SJSA1 (cell line): ENCODE measurements at places on chromosomes 1 and 21. TPM values are rescaled to one million over a fixed set of nuclear protein-coding genes. Genes with fewer than 3 reads are reported as not detected.
A peak's percentile ranks its signal among the peaks of the same experiment; 100 is the strongest.

The CROCC gene
- total RNA-seq = 11.2 and 21.7 TPM in 2 replicates

DNA sequence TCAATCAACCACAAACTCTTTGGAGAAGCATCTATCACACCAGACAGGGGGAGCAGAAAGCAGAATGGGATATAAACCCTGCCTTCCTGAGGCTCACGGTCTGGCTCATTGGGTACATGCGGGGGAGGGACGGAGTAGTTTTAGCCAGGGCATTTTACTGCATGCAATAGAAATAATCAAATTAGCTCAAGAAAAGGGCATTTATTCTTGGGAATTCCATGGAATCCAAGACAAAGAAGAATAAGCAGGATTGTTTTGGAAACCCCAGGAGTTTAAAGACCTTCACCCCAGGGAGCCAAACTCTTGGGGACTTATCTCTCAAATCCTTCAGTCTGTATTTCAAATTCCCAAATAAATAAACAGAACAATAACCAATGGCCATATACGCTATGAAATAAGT is 5.2 kb upstream of the KAZN start:
- no peak for DNase-seq
- H3K36me3 ChIP-seq = no peaks in the 10 kb centered on the region
- H3K4me3 ChIP-seq = no peak overlapping the region
- peaks cover 31% of the 10 kb centered on the region for H3K27me3 ChIP-seq

- no peak for DNase-seq
- no peaks in the 10 kb centered on the region for H3K36me3 ChIP-seq
- no peaks in the 10 kb centered on the region for H3K4me1 ChIP-seq
- no peaks in the 10 kb centered on the region for H3K27me3 ChIP-seq
- H3K27ac ChIP-seq = no peak overlapping the region
These were observed 22.8 kb downstream of the LCE3E start for GRCh38 chr1:152543820-152544219.

DNA sequence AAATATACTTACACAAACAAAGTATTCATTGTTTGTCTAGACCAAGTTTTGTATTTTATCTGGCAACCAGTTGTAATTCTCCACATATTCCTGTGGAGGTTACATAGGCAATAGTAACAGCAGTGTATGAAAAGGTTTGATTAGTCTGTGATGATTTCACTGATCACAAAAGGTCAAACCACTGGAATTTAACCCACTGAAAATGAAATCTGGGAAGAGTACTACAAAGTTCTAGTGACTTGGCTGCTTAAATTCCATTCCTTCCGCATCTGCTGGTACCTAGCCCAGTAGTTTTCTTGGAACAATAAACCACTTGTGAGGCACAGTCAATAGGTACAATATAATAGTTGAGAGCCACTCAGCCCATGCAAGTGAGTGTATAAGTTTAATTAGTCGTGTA is 205.4 kb downstream of the NFIA start:
- no peak overlapping the region for H3K4me3 ChIP-seq
- no peaks in the 10 kb centered on the region for H3K36me3 ChIP-seq
- no peak for DNase-seq
- H3K4me1 ChIP-seq = no peaks in the 10 kb centered on the region
- no peak overlapping the region for H3K27ac ChIP-seq

DNA sequence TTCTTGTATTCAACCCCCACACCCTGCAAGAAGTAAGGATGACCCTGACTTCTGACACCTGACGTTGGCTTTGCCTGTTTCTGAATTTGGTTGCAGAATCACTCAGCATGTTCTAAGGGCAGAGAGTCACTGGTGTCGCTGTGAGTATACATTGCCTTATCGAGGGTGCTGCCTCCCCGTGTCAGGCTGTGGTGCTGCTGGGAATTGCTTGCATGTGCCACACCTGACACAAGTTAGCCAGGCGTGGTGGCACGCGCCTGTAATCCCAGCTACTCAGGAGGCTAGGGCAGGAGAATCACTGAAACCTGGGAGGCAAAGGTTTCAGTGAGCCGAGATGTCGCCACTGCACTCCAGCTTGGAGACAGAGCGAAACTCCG is 45.9 kb downstream of the WDR4 start:
- H3K4me1 ChIP-seq = no peaks in the 10 kb centered on the region
- H3K27ac ChIP-seq = no peak overlapping the region
- 0 out of 2 replicates have a peak, but pooled peaks cover 3% of the 10 kb centered on the region for H3K36me3 ChIP-seq
- no peak overlapping the region for H3K4me3 ChIP-seq

The AADACL4 gene
- total RNA-seq = not detected in 2 replicates

- H3K4me3 ChIP-seq = no peak overlapping the region
- H3K27me3 ChIP-seq = no peaks in the 10 kb centered on the region
- no peaks in the 10 kb centered on the region for H3K4me1 ChIP-seq
- no peak overlapping the region for H3K27ac ChIP-seq
These were observed 262.9 kb upstream of the PROX1 start for GRCh38 chr1:213724640-213725536.

The AIM2 gene
- not detected in 2 replicates for total RNA-seq

The PTCH2 gene
- 1.0 and 1.5 TPM in 2 replicates for total RNA-seq

DNA sequence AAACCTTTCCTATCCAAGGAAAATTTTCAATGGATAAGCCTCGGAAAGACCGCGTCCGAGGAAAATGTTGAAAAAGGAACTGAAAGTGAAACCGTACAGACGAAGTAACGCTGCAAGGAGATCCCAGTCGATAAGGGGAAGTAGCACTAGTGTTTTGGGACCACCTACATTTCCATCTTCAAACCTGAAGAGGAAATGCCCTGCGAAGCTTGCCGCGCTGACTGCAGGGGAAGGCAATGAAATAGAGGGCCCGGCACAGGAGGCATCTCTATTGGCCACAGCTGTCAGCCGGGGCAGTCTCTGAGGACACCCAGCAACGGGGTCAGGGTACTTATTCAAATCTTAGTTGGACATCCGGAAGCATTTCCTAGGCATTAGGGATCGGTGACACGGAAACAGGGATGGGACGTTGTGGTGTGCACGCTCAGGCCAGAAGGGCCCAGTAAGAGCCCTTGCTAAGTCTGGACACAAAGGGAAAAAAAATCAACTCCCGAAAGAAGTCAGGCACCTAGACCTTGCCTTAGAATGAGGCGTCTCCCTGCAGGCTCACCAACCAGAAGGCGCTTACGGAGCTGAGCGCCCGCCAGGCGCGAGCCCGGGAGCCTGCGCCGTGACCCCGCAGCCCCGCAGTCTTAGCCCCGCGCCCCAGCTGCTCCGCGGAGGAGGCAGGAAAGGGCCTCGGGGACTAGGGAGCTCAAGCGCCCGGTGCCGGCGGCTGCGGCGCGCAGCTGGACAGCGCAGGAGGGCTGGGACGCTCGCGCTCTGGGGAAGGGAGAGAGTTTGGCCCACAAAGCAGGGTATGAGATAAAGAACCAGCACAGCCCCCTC is 655 bp downstream of the USF1 start:
- peak overlapping the region; percentile 63 for H3K4me3 ChIP-seq
- DNase-seq = peak; percentile 72
- no peaks in the 10 kb centered on the region for H3K27me3 ChIP-seq
- peaks cover 40% of the 10 kb centered on the region for H3K36me3 ChIP-seq

DNA sequence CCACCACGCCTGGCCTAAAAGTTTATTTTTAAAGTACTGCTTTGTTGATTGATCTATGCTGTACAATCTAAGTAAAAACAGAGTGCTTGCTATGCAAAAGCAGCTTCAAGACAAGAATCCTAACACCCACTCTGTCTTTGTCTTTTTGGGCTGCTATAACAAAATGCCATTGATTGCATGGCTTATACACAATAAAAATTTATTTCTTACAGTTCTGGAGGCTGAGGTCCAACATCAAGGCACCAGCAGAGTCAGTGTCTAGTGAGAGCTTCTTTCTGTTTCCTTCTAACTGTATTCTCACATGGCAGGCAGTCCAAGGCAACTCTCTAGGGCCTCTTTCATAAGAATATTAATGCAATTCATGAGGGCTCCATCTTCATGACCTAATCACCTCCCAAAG is 63.6 kb upstream of the GJA5 start:
- no peak overlapping the region for H3K4me3 ChIP-seq
- H3K4me1 ChIP-seq = no peaks in the 10 kb centered on the region
- no peak overlapping the region for H3K27ac ChIP-seq
- 0 out of 2 replicates have a peak, but pooled peaks cover 4% of the 10 kb centered on the region for H3K27me3 ChIP-seq
- H3K36me3 ChIP-seq = no peaks in the 10 kb centered on the region

The NECTIN4 gene
- 0.21 TPM in 1 of 2 replicates, not detected in the other for total RNA-seq

- H3K36me3 ChIP-seq = no peaks in the 10 kb centered on the region
- H3K4me1 ChIP-seq = peaks cover 18% of the 10 kb centered on the region
- DNase-seq = no peak
- no peak overlapping the region for H3K4me3 ChIP-seq
- H3K27ac ChIP-seq = no peak overlapping the region
These were observed 195.2 kb downstream of the TOMM20 start for GRCh38 chr1:234933475-234933874.

DNA sequence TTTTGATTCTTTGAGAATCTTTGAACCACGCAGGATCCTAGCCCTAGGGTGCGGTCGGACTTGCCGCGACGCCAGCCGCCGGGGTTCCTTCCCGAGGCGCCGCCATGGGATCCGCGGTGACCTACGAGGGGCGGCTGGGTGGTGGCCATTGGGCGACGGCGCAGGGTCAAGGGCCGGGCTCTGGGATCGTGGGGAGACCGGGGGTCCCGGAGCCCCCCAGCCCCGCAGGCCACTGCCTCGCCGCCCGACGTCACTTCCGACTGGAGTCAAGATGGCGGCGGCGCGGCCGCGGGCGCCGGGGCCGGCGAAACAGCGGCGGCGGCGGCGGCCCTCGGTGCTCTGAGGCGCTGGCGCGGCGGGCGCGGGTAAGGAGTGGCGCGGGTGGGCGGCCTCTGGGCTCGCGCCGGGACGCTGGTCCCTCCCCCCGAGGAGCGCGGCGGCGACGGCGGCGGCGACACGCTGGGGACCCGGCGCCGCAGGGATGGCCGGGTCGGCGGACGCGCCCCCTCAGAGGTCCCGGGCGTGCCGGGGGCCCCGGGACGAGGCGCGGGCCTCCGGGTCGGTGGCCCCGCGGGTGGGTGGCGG is at the start of gene PRDM2:
Gene PRDM2, plus strand, starts transcription at position 253 of the 585 bp plus-strand sequence. CDS start 15,418 bp downstream, outside the sequence.
- H3K4me1 ChIP-seq = peaks cover 16% of the 10 kb centered on the region
- H3K4me3 ChIP-seq = peak within 1 kb of the TSS; percentile 78
- DNase-seq = peak; percentile 54
- peak within 1 kb of the TSS; percentile 62 for H3K27ac ChIP-seq
- no peaks in the 10 kb centered on the region for H3K27me3 ChIP-seq

- peaks cover 10% of the 10 kb centered on the region; the same call in 1 of the 2 replicates for H3K36me3 ChIP-seq
- peaks cover 56% of the 10 kb centered on the region for H3K4me1 ChIP-seq
- peak overlapping the region; percentile 66 for H3K27ac ChIP-seq
- no peak overlapping the region for H3K4me3 ChIP-seq
- no peaks in the 10 kb centered on the region for H3K27me3 ChIP-seq
These were observed 55.2 kb downstream of the SLC45A1 start for GRCh38 chr1:8373125-8373524.

DNA sequence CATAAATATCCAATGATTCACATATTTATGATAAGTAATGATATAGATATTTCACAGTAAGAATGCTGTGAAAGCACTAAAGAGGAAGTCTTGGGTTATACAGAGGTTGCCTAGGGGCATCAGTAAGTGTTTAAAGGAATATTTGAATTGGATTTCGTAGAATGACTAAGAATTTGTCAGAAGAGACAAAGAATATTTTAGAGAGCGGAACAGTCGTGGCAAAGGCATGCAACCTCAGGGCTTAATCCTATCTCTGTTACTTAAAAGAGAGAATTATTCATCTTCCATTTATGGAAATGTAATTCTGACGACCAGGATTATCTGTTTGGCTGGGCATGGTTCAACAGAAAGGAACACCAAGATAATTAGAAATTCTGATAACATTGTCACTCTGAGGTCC is 171.9 kb upstream of the NR5A2 start:
- DNase-seq = no peak
- no peaks in the 10 kb centered on the region for H3K27me3 ChIP-seq
- H3K36me3 ChIP-seq = no peaks in the 10 kb centered on the region
- peak overlapping the region; percentile 61 for H3K27ac ChIP-seq
- H3K4me3 ChIP-seq = no peak overlapping the region

- H3K4me1 ChIP-seq = no peaks in the 10 kb centered on the region
- no peaks in the 10 kb centered on the region for H3K27me3 ChIP-seq
- no peaks in the 10 kb centered on the region for H3K36me3 ChIP-seq
- no peak for DNase-seq
- H3K27ac ChIP-seq = no peak overlapping the region
- H3K4me3 ChIP-seq = no peak overlapping the region
These were observed 321.0 kb downstream of the TM2D1 start for GRCh38 chr1:61403679-61404596.

DNA sequence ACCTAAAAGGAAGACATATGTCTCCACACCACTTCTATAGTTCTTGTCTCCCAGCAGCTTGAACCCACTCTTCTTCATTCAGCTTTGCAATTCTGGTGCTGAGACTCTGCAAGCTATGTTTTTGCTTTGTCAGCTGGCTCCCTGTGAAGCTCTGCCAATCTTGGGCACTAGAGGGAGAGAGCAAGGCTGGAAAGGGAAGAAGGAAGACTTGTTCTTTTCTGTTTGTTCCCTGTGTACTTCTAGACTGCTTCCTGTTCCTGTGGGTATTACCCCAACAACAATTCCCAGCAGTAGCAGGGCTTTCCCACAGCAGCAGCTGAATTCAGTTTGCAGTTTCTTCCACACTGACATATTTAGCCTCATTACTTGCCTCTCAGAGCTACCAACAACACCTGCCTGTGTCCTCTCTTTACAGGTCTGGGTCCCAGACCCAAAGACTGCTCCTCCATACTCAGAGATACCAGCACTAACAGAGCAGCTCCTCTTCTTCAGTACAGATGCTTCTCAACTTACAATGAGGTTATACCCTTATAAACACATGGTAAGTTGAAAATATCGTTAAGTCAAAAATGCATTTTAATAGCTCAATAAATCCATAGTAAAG is 275.2 kb upstream of the NEGR1 start:
- no peak overlapping the region for H3K4me3 ChIP-seq
- no peaks in the 10 kb centered on the region for H3K27me3 ChIP-seq
- no peaks in the 10 kb centered on the region for H3K4me1 ChIP-seq
- no peak for DNase-seq
- H3K36me3 ChIP-seq = no peaks in the 10 kb centered on the region

The TNFRSF8 gene
- not detected in 2 replicates for total RNA-seq

DNA sequence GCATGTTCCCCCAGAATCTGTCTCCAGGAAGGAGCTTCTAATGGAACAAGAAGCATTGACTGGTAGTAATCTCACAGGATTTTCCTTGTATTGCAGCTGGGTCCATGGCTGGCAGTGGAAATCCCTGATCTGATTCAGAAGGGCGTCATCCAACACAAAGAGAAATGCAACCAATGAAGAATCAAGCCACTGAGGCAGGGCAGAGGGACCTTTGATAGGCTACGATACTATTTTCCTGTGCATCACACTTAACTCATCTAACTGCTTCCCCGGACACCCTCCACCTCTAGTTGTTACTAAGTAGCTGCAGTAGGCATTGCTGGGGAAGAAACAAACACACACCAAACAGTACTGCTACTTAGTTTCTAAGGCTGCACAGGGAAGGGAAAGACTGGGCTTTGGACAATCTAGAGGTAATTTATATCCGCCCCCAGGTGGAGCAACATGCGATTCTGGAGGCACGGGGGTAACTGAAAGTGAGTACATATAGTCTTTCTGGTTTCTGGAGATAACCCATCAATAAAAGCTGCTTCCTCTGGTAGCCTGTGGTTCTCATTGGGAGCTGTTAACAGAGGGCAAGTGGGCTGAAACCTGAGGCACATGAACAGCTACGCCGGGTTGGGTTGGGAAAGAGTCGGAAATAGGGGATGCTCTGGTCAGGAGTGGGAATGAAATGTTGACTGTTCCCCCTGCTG is 837 bp upstream of the USP21 start:
- H3K27me3 ChIP-seq = no peaks in the 10 kb centered on the region
- DNase-seq = no peak
- peaks cover 23% of the 10 kb centered on the region for H3K4me1 ChIP-seq

GRCh38 chr1:155322571-155322952 is 1.9 kb downstream of the RUSC1 start:
- H3K4me1 ChIP-seq = peaks cover 18% of the 10 kb centered on the region
- no peaks in the 10 kb centered on the region for H3K27me3 ChIP-seq
- 0 out of 2 replicates have a peak overlapping the region, but pooled peaks have one; percentile 41 for H3K27ac ChIP-seq
